ENCODE measurements at places on chromosomes 2 and 18.

DNA sequence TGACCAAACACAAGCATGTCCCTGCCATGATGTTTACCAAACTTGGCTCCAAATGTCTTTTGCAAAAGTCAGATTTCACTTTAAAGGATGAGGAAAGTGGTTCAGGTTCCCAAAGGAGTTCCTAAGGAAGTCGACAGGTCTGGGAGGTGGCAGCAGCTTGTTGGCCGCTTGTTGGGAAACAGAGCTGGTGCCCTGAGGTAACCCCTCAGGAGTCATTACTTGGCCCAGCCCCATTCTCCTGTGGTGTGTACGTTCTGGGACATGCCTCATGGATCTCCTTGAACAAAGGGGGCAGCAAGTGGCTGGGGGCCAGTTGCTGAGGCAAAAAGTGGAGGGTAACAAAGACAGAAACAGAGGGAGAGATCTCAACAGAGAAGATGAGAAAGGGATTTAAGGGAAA is 10.9 kb downstream of the TMBIM1 start:
- no peak for DNase-seq

DNA sequence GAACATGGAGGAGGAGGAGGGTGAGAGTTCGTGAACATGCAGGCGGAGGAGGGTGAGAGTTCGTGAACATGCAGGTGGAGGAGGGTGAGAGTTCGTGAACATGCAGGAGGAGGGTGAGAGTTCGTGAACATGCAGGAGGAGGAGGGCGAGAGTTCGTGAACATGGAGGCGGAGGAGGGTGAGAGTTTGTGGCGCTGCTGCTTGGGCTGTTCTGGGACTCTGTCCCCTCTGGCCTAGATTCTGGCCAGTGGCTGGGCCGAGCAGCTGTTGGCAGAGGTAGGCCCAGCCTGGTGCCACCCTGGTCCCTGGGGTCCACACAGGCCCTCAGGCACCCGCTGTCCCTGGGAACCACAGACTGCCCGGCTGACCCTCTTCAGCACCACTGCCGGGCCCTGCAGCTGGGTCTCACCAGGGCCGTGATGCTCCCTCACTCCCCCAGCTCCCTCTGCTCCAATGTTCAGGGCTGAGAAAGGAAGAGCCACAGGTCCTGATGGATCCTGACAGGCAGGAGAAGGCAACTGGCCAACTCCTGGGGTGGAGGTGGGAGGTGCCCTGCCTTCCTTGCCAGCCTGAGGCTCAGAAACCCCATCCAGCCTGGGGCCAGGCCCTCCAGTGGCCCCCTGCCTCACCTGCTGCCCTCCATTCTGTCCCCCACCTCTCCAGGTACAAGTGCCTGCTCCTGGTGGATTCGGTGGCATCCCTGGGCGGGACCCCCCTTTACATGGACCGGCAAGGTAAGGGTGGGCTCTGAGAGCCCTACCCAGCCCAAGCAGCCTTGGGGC is 3.9 kb downstream of the AGXT start:
- peak; percentile 46 for DNase-seq

GRCh38 chr2:214226061-214226460 is 184.8 kb upstream of the VWC2L start:
- DNase-seq = no peak

DNA sequence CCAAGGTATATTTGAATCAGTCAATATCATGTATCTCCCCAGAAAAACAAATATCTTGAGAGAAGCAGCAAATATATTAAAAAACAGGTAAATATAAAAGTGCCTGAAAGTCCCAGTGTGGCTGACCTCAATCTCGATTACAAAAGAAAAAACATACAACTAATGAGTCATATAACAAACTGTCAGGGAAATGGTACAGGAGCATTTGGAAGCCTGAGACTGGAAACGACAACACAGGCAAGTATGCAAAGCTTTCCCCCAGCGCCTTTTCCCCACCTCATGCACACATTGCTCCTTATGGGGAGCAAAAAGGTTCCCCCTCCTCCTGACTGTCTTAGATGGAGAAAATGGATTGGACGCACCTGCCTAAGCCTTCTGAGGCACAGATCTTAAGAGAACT is 230.7 kb downstream of the TMX3 start:
- DNase-seq = no peak

DNA sequence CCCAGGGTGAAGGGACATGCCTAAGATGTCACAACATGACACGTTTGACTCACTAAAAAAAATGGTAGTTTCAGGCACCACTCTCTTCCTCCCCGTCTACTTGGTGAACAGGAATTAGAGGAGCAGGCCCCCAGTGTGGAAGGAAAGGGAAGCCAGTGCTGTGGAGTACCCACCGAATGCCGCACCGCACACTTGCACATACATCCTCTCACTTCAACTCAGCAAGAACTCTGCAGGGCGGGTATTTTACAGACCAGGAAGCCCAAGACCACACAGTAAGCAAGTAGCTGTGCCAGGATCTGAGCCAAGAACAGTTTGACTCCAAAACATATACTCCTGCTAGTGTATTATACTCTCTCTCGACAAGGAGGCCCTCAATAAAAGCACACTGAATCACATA is 69.8 kb downstream of the BCL2 start:
- no peak for DNase-seq

DNA sequence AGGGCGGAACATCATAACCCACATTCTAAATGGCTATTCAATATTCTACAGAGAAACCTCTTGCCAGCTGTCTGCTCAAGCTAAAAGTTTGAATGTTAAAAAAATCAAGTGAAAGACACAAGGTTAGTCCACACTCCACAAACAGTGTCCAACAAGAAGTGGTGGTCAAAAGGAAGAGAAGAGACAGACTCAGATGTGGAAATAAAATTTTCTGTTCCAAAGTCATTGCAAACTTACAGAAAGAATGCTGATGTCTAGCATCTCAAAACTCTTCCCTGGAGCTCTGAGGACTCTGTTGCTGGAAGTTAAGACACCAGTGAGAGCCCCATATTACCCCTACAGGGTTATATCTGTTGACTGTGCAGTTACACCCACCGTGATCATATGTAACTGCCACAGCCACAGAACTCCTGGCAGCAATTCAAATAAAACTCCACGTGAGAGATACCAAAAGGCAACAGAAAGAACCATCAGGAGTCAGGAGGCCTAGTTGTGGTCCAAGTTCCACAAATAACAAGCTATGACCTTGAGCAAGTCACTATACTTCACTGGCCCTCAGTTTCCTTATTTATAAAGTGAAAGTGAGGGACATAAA is 60.9 kb downstream of the AAK1 start:
- no peak for DNase-seq

DNA sequence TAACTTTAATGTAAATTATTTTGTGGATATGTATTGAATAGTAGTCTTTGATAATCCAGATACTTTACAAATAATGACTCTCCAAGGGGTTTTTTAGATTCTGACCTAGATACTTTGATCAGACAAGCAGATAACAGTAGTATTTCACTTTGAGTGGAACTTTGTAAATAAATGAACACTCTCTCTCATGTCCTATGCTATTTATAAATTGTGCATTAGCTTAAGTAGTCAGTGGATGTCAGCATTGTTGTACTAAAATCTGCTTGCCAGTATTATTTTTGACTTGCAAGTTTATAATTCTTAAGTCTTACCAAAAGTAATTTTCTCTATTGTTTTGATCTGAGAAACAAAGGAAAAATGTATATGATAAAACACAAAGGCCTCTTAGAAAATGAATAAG is 1113.1 kb upstream of the NRXN1 start:
- DNase-seq = no peak

DNA sequence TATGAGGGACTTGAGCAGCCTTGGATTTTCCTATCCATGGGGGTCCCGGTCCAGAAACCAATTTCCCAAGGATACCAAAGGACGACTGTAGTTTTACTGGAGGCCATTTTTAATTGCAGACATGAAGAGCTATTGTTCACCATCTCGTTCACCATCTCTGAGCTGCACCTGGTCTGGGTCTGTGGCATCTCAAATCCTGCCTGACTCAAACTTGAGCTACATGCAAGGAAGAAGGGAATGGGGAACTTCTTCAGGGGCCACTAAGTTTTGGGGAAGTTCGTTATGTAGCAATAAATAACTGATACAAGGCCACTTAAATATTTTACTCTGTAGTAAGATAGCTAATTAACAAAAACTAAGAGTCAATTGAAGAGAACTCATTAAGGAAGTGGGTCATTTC is 2.1 kb upstream of the SMCHD1 start:
- DNase-seq = no peak

DNA sequence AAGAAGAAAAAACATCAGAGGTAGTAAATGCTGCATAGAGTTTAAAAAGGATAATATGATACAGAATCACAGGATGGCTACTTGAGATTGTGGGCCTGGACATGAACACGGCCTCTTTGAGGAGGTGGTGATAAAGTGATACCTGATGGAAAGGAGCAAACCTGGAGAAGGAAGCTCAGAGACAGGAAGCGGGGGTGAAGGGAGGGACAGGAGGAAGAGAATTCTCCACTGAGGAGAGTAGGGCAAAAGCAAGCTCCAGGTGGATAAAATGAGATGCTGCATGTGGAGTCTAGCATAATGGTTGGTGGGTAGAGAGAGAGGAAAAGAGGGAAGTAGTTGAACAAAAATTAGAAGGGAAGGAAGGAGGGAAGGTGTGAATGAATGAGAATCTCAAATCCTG is 77.0 kb upstream of the GALNT3 start:
- no peak for DNase-seq

DNA sequence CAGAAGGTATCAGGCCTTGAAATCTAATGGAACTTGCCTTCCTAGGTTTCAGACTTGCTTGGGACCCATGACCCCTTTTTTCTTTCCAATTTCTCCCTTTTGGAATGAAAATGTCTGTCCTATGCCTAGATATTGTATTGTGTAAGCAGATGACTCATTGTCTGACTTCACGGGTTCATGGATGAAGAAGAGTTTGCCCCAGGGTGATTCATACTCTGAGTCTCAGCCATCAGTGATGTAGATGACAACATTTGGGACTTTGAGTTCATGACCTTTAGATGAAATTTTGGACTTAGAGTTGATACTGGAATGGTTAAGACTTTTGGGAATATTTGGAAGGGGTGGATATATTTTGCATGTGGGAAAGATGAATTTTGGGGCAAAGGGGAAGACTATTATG is 11.2 kb upstream of the SCYGR5 start:
- no peak for DNase-seq

GRCh38 chr2:201450954-201451291 is 335 bp downstream of the TRAK2 start:
- DNase-seq = no peak

- DNase-seq = no peak
Measured at GRCh38 chr2:28904802-28905457, 10.5 kb downstream of the WDR43 start.

DNA sequence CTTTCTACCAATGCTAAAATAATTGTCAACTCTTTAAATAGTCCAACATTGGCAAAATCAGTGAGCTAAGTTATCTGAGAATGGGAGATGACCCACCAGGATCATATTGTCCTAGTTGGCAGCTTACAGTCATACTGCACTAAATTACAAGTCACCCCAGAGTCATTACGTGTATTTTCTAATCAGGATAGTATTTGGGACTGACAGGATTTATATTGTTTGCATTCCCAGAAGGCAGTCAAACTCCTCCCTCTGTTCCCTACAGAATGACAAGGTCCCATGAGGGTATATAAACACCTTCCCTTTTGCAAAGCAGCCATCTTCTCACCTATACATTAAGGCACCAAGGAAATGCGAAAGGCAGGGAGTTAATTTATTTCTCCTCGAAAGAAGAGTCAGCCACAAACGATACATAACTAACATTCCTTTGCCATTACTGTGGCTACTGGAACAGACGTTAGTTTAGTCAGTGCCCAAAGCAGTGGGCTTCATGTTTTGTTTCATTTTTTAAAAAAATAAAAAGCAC is 125.3 kb downstream of the ANTXR1 start:
- no peak for DNase-seq

GRCh38 chr2:70716951-70717350 is 51.0 kb downstream of the ADD2 start:
- DNase-seq = peak; percentile 32

GRCh38 chr2:46097714-46098480 is 199.3 kb upstream of the EPAS1 start:
- no peak for DNase-seq

- no peak for DNase-seq
Measured at GRCh38 chr2:54581326-54582039, 125.4 kb downstream of the SPTBN1 start.

DNA sequence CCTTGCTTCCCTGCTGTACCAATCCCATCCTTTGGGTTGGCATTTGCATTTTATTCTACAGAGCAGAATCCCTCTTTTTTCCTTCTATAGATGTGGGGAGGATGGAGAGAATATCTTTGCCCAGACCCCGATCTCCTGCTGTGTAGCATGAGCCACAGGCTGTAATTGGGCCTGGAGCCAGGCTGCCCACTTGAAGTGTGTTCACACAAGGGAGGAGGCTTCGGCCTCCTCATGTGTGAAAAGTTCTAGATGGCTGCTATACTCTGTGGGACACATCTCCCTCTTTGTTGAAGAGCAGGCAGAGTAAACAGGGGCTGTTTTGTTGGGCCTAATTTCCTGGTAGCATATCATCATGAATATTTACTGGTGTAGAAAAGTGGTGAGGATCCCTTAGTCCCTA is 126.3 kb downstream of the XRCC5 start:
- no peak for DNase-seq

- peak; percentile 87 for DNase-seq
Measured at GRCh38 chr2:182866461-182867406, at the start of gene FRZB. FRZB (minus strand) TSS chr2:182866637; CDS start chr2:182866552, 85 bp downstream.

GRCh38 chr2:64768491-64769005 is 114.8 kb upstream of the SERTAD2 start:
- DNase-seq = no peak

DNA sequence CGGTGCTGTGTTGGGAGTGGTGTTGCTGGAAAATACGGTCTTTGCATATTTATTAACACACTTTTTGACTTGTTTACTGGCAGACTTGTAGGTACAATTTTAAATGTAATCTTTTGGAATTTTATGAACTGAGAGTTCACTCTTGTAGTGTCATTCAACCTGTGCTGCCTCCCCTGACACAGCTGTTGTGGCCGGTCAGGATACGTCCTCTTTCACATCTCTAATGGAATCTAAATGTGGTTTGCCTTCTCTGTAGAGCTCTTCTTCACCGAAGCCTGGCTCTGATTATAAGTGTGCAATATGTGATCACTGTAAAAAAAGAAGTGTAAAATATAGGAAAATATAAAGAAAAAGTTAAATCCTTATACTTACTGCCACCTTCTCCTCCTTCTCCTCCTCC is 94.7 kb downstream of the MAP4K4 start:
- no peak for DNase-seq

Data from ecto neural progenitor cell (in vitro differentiated cells).